ENCODE measurements at places on chromosomes 12 and 14.
A peak's percentile ranks its signal among the peaks of the same experiment; 100 is the strongest.

GRCh38 chr14:54487771-54488170 lies 1.0 kb downstream of the GMFB start:
- no peak for DNase-seq

- no peak for DNase-seq
Observed at GRCh38 chr12:20063116-20063515, 305.2 kb upstream of the PDE3A start.

GRCh38 chr12:39619660-39620433 lies at the start of gene ABCD2:
TSS of gene ABCD2 (minus strand) at chr12:39619803. CDS start at chr12:39619615, 188 bp downstream.
- DNase-seq, result peak; percentile 78

- DNase-seq, result no peak
Observed at GRCh38 chr12:121575952-121576625, 4.7 kb downstream of the KDM2B start.

DNA sequence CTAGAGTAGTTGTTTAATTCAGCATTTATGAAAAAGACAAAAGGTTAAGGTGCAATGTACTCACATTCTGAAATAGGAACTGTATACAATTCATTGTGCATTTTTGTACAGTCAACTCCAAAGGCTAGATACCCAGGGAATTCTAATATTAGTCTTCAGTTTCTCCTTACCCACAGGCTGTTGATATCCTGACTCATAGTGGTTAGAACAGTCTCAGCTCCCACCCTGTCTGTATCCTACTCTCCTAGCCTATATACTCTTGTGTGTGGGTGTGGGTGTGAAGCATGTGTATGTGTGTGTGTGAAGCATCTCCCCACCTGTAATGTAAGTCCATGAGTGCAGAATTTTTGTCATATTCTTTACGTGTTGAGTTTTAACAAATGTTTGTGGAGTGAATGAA lies 229.5 kb downstream of the NAV3 start:
- no peak for DNase-seq

DNA sequence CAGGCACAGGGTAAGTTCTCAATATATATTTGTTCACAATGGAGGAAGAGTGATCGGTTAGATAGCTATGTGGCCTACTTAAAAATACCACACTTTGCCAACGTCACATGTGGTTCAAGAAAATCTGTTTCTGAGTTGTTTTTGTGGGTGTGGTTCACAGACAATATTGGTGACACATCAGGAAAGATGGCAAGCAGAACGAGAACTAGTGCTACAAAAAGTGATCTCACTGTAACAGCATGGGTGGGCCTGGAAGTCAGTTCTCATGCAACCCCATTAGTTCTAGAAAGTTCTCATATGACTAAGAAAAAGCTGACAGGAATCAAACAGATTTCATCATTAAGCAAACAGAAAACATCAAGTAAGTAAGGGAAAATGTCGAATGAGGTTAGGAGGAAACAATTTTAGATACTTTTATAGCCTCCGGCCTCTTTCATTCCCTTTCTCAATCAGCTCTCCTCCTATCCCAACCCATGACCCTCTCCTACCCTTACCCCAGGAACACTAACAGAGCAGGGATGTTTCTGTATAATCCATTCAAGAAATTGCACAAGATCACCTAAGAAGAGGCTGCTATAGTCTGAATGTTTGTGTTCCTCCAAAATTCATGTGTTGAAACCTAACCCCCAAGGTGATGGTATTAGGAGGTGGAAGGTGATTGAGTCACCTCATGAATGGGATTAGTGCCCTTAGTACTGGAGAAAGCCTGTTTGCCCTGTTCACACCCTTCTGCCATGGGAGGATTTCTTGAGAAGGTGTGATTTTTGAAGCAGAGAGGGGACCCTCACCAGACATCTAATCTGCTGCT lies 15.5 kb upstream of the NTN4 start:
- no peak for DNase-seq

DNA sequence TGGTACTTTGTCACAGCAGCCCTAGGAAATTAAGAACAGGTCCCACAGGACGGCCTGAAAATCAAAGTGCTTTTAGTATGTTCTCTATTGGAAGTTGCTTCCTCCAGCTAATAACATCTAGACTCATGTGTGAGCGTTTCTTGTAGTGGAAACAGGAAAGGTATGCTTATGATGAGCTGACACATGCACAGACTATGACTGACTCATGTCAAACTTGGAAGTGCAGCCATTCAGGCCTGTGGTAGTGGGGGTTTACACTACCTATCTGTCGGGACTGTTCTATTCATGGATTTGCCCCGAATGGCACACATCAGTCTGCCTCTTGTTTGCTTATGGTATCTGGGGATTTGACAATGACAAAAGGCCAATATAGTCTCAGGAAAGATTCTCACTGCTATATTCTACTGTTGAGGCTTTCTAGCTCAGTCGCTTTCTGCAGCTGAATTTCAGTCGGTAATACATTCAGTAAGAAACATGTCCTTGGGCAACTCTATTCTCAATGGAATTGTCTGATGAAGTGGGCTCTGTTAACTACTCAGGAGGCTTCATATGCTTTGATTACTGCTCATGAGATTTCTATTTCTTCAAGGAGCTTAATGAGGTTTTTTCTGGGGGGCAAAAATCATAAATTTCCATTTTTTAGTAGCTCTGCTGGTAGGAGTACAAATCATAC lies 270.3 kb upstream of the DAAM1 start:
- DNase-seq, result no peak

DNA sequence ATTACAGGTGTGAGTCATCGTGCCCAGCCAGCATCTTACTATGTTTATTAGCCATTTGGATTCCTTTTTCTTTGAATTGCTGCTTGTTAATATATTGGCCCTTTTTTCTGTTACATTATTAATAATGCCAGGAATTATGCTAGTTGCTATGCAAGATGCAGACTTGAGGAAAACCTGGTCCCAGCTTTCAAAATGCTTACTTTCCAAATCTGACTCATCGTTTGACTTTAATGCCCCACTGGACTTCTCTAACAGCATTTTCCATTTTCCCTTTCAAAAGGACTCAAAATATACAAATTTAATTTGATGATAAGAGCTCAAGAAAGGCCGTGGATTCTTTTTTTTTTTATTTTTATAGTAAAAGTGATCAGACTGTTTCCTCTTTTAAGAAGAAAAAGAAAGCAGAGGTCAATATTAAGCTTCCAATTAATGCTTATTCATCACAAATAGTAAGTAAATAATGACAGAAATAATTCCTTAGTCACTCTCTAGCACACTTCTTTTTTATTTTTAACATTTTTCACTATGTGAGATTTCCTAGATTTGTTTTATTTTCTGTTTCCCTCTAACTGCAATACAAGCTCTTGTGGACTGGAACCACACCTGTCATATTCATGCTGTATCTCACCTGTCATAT lies 146.1 kb upstream of the FGD4 start:
- DNase-seq, result no peak

DNA sequence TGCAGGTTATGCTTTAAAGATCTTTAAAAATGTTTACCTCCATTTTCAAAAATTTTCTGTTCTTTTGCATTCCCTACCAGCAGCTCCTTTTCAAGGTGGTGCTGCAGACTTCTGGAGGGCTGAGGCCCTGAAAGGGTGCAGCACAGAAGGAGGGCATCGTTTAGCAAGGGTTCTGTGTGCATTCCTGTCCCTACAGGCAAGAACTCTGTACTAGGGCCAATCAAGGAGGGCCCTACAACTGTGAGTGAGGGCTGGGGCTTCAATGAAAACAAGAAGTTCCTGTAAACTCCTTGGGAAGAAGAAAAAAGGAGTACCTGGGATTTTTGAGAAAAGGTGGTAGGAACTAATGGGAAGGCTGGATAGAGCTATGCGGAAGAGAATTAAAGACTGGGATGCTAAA lies 50.7 kb upstream of the CSRP2 start:
- no peak for DNase-seq

- no peak for DNase-seq
Observed at GRCh38 chr12:105324704-105325103, 5.8 kb upstream of the C12orf75 start.

DNA sequence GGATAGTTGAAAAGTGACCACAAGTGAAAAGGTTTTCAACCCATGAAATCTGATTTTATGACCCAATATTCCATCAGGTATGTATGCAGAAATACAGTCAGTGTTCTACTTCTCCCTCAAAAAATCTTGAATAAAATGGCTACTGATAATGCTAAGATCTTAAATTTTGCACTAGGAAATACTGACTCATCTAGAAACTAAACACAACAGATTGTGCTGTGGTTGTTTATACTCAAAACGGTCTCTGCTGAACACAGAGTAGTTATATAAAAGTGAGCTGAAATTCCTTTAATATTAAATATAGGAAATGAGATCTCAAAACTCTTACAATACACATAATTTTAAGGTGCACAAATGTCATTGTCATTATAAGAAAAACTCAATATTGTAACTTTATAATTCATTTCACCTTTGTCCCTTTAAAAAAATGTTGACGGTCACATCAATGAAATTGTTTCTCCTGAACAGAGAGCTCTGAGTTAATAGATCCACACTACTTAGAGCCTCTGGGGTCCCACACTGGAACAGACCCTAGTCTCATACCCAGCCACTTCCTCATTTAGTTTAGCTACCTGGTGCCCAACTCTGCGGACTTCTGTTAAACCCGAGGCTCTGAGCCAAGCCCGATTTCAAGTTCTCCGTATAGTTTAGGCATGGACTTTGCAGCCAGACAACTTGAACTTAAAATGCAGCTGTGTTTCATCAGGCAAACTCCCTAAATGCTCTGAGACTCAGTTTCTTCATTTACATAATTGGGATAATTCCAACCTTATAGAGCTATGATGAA lies 9.3 kb downstream of the COCH start:
- no peak for DNase-seq
